ENCODE measurements at places on chromosomes 5 and 9. TPM values are rescaled to one million over a fixed set of nuclear protein-coding genes. Genes with fewer than 3 reads are reported as not detected.
A peak's percentile ranks its signal among the peaks of the same experiment; 100 is the strongest.

PPP1R2B gene
- total RNA-seq = 0.34 TPM

RANBP17 gene
- total RNA-seq = not detected

FAM221B gene
- total RNA-seq = not detected

LIFR gene
- 0.23 TPM for total RNA-seq

BTNL8 gene
- 0.74 TPM for total RNA-seq

DDX4 gene
- 1.0 TPM for total RNA-seq

DIRAS2 gene
- total RNA-seq = 0.05 TPM

DNA sequence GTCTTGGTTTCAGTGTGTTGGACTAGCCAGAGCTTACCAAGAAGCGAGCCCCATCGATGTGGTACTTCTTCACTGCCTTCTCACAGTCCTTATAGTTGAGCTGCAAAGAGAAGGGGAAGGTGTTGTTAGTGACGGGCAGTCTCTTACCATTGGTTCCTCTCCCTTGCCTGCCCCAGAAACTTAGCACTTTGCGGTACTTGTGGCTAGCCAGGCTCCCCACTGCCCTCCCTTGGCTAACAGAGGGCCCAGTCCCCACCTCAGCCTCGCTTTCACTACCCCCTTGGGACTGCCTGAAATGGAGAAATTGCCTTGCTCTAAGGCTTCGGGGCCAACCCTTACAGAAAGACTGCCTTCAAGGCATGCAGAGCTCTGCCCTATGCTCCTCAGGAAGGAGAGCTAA is 4.3 kb downstream of the LCP2 start:
- peak; percentile 69 for DNase-seq

DNA sequence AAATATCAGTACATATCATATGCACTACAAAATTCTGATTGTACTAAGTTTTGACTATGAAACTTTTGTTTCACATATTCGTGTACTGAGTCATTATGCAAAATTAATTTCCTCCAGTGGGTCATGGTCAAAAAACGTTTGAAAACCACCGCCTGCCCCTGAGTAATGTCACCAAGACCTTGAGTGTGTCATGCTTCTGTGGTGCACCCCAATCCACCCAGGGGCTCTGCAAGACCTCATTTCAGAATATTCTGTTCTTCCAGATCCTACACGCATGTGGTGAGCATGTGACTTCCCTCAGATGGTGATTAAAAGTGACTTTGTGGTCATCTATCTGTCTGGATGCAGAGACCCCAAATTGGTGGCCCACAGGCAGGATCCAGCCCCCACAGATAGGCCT is 31.0 kb downstream of the ABLIM3 start:
- DNase-seq = peak; percentile 37

GRCh38 chr5:78514427-78515330 is 133.9 kb downstream of the LHFPL2 start:
- no peak for DNase-seq

DNA sequence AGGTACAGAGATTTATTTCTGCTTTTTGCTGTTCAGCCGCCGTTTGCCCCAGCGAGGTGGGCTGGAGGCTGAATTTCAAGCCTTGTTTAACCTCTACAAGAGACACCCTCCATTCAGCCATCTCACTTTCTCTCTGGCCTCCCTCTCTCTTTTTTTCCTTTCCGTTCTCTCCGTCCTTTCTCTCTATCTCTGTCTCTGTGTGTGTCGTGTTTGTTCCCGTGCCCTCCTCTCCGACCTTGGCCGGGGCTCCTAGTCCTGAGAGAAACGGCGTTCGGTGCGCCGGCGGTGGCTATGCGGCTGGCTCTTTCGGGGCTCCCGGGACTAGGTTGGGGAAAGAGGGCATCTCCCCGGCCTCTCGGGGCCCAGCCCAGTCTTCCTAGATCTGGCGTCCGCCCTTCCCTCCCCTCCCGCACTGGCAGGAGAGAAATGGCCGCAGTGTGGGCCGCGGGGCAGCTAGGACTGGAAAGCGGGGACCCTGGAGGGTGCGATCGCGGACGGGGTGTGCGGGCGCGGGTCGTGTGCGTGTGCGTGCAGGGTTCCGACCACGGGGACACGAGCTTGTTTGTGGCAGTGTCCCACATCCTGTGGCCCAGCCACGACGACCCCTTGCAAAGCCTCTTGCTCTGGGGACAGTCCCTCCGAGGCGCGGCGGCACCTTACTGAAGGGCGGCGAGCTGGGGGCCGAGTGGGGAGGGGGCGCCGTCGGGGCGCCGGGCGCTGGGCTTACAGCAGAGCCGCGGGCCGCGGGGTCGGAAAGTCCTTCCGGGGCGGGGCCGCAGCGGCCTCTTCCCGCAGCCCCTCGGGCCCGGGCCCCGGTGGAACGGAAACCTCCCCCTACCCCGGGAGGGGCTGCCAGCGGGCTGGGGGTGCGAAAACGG is 5.7 kb downstream of the LHX2 start:
- DNase-seq = no peak

DNA sequence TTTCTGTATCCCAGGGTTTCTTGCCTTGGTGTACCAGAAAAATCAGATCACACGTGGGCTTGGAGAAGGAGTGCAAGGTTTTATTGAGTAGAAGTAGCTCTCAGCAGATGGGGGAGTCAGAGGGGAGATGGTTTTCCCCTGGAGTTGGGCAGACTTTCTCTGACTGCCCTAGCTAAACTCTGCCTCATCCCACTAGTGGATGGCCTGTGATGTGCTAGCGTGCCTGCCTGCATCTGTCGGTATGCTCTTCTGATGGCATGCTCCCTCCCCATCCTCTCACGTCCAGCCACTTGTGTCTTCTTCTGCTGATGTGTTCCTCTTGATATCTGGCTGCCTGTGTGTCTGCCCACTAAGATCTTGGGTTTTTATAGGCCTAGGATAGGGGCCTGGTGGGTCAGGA is 616.1 kb upstream of the RGMB start:
- DNase-seq = no peak

DNA sequence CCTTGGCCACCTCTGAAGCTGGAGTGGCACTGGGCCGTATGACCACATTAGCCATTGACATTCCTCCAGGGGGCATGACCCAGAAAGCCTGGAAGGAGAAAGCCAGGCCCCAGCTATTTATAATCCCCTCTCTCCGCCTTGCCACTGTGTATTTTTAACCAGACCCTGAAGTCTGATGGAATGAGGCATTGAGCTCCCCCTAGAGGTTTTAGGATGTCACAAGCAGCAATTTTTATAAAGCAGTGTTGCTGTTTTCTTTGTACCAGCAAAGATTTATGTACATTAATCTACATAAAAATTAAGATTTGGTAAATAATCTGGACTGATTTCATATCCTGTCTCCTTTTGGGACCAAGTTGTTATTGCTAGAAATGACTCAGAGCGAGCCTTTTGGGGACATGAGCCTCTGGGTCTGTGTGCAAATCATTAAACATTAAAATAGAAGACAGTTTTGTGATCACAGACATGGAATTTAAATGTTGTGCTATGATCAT is 127.1 kb downstream of the TRIO start:
- DNase-seq = no peak

DNA sequence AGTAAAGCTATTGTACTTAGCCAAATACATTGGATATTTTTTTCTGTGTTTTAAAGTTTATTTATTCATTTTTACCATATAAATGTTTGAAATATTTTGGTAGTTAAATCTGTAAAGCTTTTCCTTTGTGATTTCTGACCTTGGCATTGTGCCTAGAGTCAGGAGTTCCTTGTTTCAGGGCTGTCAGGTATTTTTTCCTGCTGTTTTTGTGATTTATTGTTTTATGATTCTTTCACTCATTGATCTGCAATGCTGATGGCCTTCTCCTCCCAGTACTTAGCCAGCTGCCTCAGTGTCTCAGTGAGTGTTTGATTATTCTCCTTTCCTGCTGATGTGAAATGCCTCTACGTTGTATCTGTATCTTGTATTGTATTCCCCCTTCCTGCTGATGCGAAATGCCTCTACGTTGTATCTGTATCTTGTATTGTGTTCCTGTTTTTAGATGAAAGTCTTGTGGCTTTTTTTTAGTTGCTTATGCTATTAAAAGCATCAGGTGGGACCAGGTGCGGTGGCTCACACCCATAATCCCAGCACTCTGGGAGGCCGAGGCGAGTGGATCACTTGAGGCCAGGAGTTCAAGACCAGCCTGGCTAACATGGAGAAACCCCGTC is 61.0 kb downstream of the EHMT1 start:
- DNase-seq = no peak

- no peak for DNase-seq
Measured at GRCh38 chr9:29220596-29221251, 1647.4 kb upstream of the C9orf72 start.

DNA sequence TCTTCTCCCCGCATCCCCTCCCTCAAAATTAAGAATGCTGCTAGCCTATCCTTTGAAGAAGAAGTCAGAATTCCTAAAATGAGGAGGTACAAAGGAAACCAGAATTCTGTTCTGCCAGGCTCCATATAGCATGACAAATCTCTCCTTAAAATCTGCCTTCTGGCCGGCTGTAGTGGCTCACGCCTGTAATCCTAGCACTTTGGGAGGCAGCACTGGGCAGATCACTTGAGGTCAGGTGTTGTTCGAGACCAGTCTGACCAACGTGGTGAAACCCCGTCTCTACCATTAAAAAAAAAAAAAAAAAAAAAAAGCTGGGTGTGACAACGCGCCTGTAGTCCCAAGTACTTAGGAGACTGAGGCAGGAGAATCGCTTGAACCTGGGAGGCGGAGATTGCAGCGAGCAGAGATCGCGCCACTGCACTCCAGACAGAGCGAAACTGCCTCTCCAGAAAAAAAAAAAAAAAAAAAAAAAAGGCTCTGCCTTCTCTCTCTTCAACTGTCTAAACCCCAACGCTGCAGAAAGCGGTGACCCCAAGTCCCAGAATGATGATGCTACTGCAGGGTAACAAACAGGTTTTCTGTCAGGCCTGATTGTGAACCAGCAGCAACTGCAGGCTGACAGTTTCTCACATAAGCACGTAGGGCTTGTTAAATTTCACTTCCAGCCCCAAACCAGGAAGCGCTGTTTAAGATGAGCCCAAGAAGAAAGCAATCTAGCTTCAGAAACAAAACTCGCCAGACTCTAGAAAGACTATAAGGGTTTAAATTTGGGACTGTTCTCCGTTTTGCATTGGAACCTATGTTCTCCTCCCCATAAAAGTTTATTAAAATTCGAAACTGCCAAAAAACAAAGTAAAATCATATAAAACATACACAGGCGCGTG is 963 bp upstream of the CAST start:
- peak; percentile 48 for DNase-seq

DNA sequence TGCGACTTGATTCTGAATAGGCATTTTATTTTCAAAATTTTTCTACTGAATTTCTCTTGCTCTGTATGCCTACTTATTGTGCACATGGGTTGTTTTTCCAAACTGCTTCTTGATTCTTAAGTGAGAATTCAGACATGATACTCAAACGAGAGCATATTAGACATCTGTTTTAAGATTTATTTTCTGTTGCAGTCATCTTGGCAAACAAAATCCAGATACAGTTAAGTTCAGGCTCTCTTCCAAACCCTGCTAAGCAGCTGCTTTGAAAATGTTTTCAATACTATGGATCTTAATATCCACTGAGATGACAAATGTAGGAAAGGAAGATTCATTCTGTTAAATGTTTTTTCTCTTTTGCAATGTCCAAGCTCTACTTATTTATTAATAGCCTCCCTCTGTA is 4.5 kb downstream of the TMEM215 start:
- no peak for DNase-seq

DNA sequence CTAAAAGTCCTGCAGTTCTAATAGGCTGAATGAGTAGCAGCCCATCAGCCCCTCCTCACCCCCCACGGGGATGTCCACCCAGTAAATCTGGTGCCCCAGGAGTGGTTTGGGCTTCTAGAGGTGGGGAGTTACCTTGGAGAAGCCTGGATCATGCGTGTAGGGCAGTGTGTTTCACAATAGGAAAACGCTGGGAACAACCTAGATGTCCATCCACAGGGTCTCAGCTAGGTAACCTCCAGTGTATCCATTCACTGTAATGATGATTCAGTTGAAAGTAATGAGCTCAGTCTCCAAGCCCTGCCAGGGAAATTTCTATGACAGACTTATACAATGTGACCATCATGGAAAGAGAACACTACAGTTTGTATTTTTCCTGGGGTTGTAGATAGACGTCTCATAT is 51.8 kb downstream of the NDST1 start:
- no peak for DNase-seq

- no peak for DNase-seq
Measured at GRCh38 chr9:34114436-34114835, 12.1 kb downstream of the DCAF12 start.

- DNase-seq = peak; percentile 52
Measured at GRCh38 chr9:130239741-130240241, 25.8 kb upstream of the HMCN2 start.
